GM12892 (cell line): ENCODE measurements at places on chromosomes 5 and 9.
A peak's percentile ranks its signal among the peaks of the same experiment; 100 is the strongest.

DNA sequence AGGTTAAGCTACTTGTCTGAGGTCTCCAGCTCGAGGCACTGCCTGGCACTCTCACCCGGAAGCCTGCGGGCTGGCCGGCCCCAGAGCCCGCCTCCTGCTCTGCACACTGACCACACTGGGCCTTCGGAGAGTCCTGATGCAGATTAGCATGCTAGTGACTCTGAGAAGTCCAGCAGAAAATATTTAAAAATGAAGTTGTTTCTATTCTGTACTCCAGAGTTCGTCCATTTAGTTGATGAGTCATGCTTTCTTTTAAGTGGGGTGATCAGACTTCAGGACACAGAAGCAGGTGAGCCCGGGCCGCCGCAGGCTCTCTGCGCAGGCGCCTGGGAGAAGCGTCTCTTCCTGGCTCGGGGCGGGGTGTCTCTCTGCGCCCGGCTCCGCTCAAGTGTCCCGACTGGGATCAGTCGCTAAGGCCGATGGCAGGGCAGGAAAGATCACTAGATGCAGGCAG is 32.5 kb downstream of the FAM240B start:
- DNase-seq: no peak

GRCh38 chr5:32297181-32298058 is 15.3 kb downstream of the MTMR12 start:
- DNase-seq: no peak

GRCh38 chr9:33042473-33042872 is 17.4 kb downstream of the DNAJA1 start:
- DNase-seq: no peak

- no peak for DNase-seq
Measured at GRCh38 chr9:136235709-136236455, 9.7 kb downstream of the QSOX2 start.

- no peak for DNase-seq
Measured at GRCh38 chr5:60177596-60177995, 284.1 kb upstream of the PDE4D start.

GRCh38 chr5:179436321-179437122 is 91.3 kb upstream of the ADAMTS2 start:
- no peak for DNase-seq

GRCh38 chr9:86924206-86924605 is 23.1 kb downstream of the GAS1 start:
- no peak for DNase-seq

GRCh38 chr5:57784121-57784520 is 301.5 kb upstream of the ACTBL2 start:
- DNase-seq: no peak

GRCh38 chr9:530681-531080 is 310.8 kb upstream of the DMRT1 start:
- no peak for DNase-seq

DNA sequence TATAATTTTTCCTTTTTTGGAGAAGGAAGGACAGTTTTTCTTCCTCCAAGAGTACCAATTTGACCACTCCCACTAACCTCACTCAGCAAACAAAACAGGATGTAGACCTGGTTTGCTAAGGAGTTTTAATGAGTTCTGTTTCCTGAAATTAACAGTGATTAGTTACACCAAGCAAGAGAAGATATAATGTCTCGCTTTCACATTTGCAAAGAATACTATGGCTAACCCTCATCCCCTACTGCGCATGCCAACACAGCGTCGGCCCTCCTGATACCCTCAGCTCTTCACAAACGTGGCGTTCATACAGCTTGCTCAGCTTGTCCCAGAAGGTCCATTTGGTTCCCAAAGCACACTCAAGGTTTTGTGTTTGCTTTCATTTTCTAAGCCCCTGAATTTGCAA is 41.9 kb upstream of the IPPK start:
- DNase-seq: no peak

- peak; percentile 10 for DNase-seq
Measured at GRCh38 chr9:93899609-93900435, 55.3 kb downstream of the BARX1 start.

DNA sequence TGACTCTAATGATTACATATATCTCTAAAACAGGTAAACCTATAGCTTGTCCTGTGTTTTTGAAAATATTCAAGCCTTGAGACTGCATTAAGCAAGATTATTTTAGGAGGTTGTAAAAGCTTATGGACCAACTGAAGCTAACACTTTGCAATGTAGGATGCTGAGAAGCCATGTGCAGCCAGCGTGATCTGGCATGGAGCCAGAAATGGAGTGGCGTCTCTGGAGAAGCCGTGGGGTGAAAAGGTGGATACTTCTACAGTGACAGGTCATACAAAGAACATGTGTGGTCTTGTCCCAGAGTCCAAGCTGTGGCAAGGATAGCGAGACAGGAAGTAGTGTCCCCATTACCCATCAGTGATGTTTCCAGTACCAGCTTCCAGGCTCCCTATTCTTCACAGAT is 100.8 kb upstream of the CD180 start:
- no peak for DNase-seq

- no peak for DNase-seq
Measured at GRCh38 chr9:137299203-137299565, 2.9 kb downstream of the NRARP start.

DNA sequence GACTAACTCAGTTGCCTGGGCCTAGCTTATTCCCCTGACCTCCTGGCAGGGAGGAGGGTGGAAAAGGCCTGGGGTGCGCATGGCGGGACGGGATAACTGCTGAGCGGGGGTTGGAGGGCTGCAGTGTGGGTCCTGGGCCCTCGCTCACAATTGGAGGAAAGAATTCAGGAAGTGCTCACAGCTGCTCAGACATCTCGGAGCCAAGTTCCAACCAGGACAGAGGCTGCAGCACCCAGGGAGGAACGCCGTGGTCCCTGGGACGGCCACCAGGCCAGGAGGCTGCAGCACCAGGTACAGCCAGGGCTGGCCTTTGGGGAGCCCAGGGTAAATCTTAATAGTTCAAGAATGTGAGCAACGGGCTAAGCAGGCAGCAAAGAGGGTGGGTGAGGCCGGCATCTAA is at the start of gene SPAAR:
SPAAR (plus strand) TSS at position 217 of the 400 bp plus-strand sequence. CDS start 974 bp downstream, outside the sequence.
- DNase-seq: no peak

DNA sequence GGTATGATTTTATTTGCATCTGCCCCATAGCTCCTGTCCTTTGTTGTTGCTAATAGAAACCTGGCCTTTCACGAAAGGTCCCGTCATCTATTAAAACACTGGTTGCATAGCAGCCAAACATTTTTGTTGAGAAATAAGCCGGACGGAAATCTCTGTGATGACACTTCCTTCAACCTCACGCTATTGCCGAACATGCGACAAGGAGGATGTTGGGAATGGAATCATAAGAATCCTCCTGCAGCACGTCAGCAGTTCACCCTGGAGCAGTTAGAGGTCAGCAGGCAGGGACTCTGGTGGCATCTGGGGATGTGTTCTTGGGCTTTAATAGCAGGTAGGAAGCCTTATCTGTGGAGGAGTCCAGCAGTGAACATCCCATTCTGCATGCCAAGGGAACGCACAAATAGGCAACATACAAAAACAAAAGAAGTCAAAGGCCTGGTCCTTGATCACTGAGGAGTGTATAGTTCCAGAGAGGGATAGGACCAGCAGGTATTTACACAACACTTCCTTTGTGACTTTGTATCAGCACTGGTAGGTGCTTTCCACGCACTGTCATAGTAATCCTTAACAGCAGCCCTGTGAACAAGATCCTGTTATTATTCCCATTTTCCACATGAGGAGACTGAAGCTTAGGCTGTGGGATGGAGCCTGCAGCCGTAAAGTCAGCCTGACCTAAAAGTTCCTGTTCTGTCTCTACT is 33.4 kb downstream of the ARHGAP26 start:
- no peak for DNase-seq

DNA sequence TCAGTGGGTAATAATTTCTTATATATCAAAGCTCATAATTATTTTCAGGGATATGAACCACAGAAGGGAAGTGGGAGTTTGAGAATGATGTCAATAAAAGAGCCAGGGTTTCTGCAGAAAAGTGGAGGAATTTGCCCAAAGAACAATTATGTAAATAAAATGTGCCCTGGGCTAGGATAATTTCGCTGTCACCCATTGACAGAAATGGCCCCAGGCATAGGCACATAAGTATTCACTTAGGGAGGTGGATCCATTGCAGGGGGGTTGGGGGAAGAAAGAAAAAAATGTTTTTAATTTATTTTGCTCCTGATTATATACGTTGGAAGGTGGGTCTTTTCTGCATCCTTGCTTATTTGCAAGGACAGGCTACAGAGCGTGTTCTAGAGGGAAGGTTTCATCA is 135.1 kb upstream of the IRX2 start:
- no peak for DNase-seq
